ENCODE measurements at places on chromosomes 16 and 17.

GRCh38 chr17:63032142-63032541 is 66.1 kb downstream of the TANC2 start:
- no peak overlapping the region for H3K27ac ChIP-seq
- no peaks in the 10 kb centered on the region for H3K36me3 ChIP-seq
- DNase-seq = no peak
- no peaks in the 10 kb centered on the region for H3K27me3 ChIP-seq
- no peaks in the 10 kb centered on the region for H3K4me1 ChIP-seq

- DNase-seq = no peak
- no peaks in the 10 kb centered on the region for H3K36me3 ChIP-seq
- H3K4me1 ChIP-seq = no peaks in the 10 kb centered on the region
- no peak overlapping the region for H3K4me3 ChIP-seq
Measured at GRCh38 chr17:61699032-61699431, 108.0 kb upstream of the NACA2 start.

GRCh38 chr17:34146440-34147043 is 108.5 kb upstream of the CCL2 start:
- no peak for DNase-seq
- H3K27ac ChIP-seq = no peak overlapping the region
- no peak overlapping the region for H3K4me3 ChIP-seq

- peak overlapping the region; percentile 98 for H3K27ac ChIP-seq
- peaks cover 85% of the 10 kb centered on the region for H3K4me1 ChIP-seq
- H3K27me3 ChIP-seq = no peaks in the 10 kb centered on the region
- no peaks in the 10 kb centered on the region for H3K36me3 ChIP-seq
- DNase-seq = peak; percentile 92
- H3K4me3 ChIP-seq = peak overlapping the region; percentile 95
Measured at GRCh38 chr16:57185446-57185944, 344 bp downstream of the PSME3IP1 start.

DNA sequence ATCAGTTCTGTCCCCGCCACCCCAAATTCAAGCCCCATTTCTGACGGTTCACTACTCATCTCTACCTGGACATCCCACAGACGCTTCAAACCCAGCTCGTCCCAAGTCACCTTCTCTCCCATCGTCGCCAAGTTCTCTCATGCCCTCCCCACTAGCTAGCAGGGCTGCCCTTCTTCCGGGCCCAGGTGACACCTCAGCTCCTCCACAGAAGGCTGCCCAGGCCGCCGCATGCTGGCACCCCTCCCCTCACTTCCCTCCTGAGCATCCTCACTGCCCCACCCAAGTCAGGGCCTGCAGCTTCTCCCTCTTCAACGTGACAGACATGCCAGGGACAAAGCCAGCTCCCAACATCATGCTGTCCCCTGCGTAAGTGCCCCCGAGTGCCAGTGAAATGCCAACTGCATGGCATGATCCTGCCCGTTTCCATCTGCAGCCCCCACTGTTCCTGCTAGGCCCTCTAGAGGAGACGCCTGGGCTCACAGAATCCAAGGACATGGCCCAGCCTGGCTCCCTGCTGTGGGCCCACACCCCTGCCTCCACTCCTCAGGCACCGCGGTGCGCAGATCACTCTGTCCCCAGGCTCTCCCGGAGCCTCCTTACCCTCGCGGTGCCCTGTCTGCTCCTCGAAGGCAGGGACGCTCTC is 5.9 kb downstream of the CYB561 start:
- peaks cover 2% of the 10 kb centered on the region for H3K27me3 ChIP-seq
- peaks cover 6% of the 10 kb centered on the region for H3K36me3 ChIP-seq
- peak overlapping the region; percentile 80 for H3K27ac ChIP-seq
- no peak for DNase-seq
- no peak overlapping the region for H3K4me3 ChIP-seq
- peaks cover 10% of the 10 kb centered on the region for H3K4me1 ChIP-seq

DNA sequence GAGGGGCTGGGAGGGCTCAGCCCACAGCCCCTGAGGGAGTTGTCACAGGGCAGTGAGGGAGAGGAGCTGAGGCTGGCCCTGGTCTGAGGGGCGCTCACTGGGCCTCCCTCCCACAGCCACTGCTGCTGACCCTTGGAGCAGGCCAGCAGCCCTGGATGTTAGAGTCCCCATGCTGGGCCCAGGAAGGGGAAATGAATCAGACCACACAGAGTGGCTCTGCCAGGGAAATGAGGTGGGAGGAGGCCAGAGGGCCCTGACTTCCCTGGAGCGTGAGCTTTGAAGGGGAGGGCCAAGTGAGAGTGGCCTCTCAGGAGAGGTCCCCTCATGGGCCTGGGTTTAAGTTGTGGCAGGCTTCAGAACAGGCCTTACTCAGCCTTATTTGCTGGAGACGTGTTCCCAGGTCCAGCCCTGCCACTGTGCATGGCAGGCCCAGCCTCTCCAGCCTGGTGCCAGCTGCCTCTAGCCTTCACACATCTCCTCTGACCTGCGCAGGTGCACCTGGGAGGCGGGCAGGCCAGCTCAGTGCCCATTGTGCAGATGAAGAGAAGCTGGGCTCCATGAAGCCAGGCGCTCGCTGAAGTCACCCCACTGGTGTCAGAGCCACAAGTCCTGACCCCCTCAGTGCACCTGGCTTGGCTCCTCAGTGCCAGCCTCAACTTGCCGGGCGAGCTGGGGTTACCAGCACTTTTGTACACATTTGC is 15.4 kb downstream of the GPT2 start:
- H3K4me3 ChIP-seq = no peak overlapping the region
- no peaks in the 10 kb centered on the region for H3K27me3 ChIP-seq
- H3K27ac ChIP-seq = no peak overlapping the region
- H3K36me3 ChIP-seq = no peaks in the 10 kb centered on the region
- peaks cover 15% of the 10 kb centered on the region for H3K4me1 ChIP-seq

GRCh38 chr17:43449470-43450248 is 34.1 kb upstream of the DHX8 start:
- no peak overlapping the region for H3K4me3 ChIP-seq
- no peak overlapping the region for H3K27ac ChIP-seq
- no peak for DNase-seq
- peaks cover 2% of the 10 kb centered on the region for H3K4me1 ChIP-seq
- H3K27me3 ChIP-seq = peaks cover 37% of the 10 kb centered on the region

GRCh38 chr17:48374650-48375230 is 55.3 kb downstream of the SKAP1 start:
- H3K36me3 ChIP-seq = peaks cover 6% of the 10 kb centered on the region
- H3K4me3 ChIP-seq = no peak overlapping the region
- DNase-seq = no peak
- no peaks in the 10 kb centered on the region for H3K4me1 ChIP-seq
- H3K27ac ChIP-seq = no peak overlapping the region

DNA sequence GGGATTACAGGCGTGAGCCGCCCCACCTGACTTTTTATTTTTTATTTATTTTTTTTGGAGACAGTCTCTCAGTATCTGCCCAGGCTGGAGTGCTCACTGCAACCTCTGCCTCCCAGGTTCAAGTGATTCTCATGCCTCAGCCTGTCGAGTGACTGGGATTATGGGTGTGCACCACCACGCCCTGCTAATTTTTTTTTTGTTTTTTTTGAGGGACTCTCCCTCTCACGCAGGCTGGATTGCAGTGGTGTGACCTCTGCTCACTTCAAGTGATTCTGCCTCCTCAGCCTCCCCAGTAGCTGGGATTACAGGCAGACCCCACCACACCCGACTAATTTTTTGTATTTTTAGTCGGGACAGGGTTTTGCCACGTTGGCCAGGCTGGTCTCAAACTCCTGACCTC is 7.7 kb downstream of the ZNF207 start:
- peaks cover 96% of the 10 kb centered on the region for H3K36me3 ChIP-seq
- no peaks in the 10 kb centered on the region for H3K27me3 ChIP-seq
- H3K4me3 ChIP-seq = no peak overlapping the region

DNA sequence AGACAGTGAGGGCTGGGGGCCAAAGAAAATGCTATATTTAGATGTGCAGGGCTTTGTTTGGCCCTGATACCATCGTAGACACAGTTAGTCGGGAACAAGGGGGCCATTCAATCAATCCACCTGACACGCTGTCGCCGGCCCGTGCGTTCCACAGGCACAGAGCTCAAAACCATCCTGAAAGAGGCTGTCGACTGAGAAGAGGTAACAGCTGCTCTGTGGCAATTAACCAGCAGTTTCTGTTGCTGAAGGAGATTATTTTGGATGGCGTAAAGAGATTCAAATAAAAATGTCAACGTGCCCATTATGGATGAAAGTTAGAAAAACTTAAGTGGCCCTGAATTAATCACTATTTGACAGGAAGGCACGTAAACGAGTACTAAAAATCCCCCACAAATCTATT is 276.2 kb upstream of the IRX5 start:
- H3K36me3 ChIP-seq = no peaks in the 10 kb centered on the region
- H3K27me3 ChIP-seq = no peaks in the 10 kb centered on the region
- H3K4me1 ChIP-seq = peaks cover 9% of the 10 kb centered on the region

GRCh38 chr17:42180922-42181850 is at the start of gene KCNH4:
Gene KCNH4, minus strand, starts transcription at chr17:42181142. Its CDS starts 197 bp downstream, at chr17:42180945.
- peaks cover 64% of the 10 kb centered on the region for H3K4me1 ChIP-seq
- H3K4me3 ChIP-seq = peak within 1 kb of the TSS; percentile 30

DNA sequence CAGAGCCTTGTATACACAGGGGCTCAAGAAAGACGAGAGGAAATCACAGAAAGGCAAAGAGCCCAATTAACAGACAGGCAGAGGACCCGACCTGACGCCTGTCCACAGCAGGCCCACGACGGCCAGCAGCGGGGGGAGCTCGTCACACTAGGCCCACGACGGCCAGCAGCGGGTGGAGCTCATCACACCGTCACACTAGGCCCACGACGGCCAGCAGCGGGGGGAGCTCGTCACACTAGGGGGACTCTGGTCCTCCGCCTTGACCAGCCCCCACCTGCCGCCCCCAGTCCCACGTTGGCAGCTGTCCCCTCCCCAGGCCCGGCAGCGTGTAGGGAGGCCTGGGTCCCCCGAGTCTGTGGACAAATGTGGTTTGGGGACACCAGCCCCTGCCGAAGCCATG is 23.7 kb upstream of the GNG13 start:
- H3K4me1 ChIP-seq = peaks cover 11% of the 10 kb centered on the region
- no peaks in the 10 kb centered on the region for H3K36me3 ChIP-seq
- H3K27ac ChIP-seq = no peak overlapping the region
- DNase-seq = no peak

DNA sequence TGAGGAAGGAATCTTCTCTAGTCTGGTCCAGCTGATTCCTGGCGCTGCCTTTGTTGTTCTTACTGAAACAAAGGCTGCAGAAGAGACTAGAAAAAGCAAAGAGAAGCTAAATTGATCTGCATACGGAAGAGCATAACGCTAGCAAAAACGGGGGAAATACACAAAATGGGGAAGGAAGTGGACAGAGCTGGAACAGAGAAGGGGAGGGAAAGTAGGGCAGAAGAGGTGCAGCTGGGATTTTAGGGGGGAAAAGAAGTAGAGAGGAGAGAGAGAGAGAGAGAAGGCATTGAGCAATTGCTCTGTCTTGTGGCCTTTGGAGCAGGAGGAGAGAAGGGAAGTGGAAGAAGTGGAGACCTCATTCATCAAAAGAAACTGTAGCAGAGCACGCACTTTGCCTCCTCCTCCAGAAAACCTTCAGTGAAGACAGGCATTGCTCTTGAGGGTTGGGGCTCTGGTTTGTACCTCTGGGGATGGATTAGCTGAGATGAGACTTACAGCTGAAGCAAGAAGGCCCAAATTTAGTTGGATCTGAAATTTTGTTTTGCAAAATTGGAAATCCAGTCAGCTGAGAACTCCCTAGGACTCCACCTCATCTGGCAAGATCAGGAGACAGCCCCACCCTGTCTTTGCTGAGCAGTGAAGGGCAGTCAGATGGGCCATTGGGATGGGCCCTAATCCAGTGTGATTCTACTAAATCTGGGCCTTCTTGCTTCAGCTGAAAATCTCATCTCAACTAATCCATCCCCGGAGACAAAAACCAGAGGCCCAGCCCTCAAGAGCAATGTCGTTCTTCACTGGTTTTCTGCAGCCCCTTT is 55.8 kb downstream of the CDRT4 start:
- no peak overlapping the region for H3K4me3 ChIP-seq
- no peak overlapping the region for H3K27ac ChIP-seq
- no peaks in the 10 kb centered on the region for H3K4me1 ChIP-seq
- H3K27me3 ChIP-seq = no peaks in the 10 kb centered on the region
- no peak for DNase-seq

DNA sequence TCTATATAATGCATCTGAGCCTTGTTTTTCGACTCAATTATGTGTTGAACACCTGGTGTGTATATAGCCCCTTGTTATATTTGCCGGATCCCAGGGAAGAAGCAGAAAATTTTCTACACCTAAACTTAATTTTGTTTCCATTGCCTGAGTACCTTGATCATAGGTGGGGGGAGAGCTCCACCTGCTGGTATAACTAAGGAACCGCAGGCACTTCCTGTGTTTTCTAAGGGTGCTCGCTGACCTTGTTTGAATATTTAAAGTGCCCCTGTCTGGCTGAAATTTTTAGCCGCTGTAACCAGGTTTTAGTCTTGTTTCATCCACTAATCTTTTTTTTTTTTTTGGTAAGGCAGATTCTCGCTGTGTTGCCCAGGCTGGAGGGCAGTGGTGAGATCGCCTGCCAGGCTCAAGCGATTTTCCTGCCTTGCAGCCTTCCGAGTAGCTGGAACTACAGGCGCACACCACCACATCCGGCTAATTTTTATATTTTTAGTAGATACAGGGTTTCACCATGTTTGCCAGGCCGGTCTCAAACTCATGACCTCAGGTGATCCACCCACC is 6.5 kb upstream of the NUBP1 start:
- peak overlapping the region; percentile 2 for H3K4me3 ChIP-seq
- no peaks in the 10 kb centered on the region for H3K36me3 ChIP-seq
- DNase-seq = no peak
- H3K4me1 ChIP-seq = peaks cover 9% of the 10 kb centered on the region

DNA sequence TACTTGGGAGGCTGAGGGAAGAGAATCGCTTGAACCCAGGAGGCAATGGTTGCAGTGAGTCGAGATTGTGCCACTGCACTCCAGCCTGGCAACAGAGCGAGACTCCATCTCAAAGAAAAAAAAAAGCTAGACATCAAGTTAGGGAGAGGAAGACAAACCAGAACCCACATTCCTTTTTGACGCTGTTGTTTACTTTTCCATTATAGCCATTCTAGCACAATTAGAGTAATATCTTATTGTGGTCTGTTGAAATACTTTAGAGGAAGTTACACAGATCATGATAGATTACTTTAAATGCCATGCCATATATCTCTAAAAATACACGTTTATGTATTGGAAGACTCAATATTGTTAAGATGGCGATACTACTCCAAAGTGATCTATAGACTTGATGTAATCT is 16.5 kb upstream of the ABCC1 start:
- H3K36me3 ChIP-seq = no peaks in the 10 kb centered on the region
- no peaks in the 10 kb centered on the region for H3K4me1 ChIP-seq
- DNase-seq = no peak
- H3K27ac ChIP-seq = no peak overlapping the region

DNA sequence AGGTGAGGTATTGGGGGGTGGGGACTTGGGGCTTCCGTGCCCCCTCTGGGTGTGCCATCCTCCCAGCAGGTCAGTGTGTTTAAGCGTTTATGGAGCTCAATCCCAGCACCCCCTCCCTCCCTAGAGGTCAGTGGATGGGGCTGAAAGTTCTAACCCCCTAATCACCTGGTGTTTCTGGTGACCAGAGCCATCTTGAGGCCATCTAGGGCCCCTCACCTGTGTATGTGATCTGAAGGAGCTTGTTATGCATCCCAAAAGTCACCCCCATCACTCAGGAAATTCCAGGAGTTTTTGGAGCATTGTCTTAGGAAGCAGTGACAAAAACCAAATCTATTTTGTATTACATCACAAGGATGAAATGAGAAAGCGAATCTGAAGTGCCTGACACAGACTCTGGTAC is 67.8 kb upstream of the NOL11 start:
- H3K4me3 ChIP-seq = no peak overlapping the region
- H3K27ac ChIP-seq = no peak overlapping the region
- no peaks in the 10 kb centered on the region for H3K4me1 ChIP-seq
- no peak for DNase-seq

GRCh38 chr17:48894886-48895285 is 2.3 kb downstream of the ATP5MC1 start:
- peaks cover 13% of the 10 kb centered on the region for H3K36me3 ChIP-seq
- DNase-seq = peak; percentile 35
- no peak overlapping the region for H3K27ac ChIP-seq

Data from spleen (tissue), 13 donors.